ENCODE measurements at places on chromosomes 5 and 9.

GRCh38 chr9:36881743-36882441 lies 152.2 kb downstream of the PAX5 start:
- DNase-seq = no peak

GRCh38 chr5:96125231-96125891 lies 163.7 kb upstream of the ELL2 start:
- no peak for DNase-seq

DNA sequence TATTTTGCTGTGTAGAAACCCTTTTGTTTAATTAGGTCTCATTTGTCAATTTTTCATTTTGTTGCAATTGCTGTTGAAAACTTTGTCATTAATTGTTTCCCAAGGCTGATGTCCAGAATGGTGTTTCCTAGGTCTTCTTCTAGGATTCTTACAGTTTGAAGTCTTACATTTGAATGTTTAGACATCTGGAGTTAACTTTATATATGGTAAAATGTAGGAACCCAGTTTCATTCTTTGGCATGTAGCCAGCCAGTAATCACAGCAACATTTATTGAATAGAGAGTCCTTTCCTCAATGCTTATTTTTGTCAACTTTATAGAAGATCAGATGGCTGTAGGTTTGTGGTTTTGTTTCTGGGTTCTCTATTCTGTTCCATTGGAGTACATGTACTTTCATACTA lies 1290.8 kb upstream of the CDH9 start:
- no peak for DNase-seq

- no peak for DNase-seq
Observed at GRCh38 chr9:134637696-134638501, 3.7 kb upstream of the COL5A1 start.
